ENCODE measurements at places on chromosomes 2 and 18. TPM values are rescaled to one million over a fixed set of nuclear protein-coding genes. Genes with fewer than 3 reads are reported as not detected.

DNA sequence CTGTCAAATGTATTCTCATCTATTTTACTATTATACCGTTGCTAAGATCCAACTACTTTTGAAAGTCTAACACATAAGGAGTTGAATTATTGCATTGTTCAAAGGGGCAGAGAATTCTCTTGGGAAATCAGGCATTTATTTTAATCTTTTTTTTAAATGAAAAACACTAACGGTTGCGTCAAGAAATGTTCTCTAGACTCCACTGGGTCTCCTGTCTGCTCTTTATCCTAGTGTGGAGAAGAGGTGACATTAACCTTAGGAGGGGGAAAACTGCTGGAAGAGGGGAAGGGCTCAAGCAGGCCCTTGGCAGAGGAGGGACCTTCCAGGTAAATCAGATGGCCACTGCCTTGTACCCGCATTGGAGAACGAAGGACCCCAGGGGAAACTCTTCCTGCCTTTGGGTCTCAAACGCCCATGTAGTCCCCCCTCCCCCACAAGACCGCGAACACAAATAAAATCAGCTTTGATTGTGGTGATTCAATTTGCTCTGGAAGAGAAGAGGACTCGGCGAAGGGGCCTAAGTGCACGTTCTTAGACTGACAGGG, 1.1 kb upstream of the APCDD1 start:
- DNase-seq: peak; percentile 55

- no peak for DNase-seq
Observed at GRCh38 chr18:51340332-51340731, 142.9 kb upstream of the MEX3C start.

DNA sequence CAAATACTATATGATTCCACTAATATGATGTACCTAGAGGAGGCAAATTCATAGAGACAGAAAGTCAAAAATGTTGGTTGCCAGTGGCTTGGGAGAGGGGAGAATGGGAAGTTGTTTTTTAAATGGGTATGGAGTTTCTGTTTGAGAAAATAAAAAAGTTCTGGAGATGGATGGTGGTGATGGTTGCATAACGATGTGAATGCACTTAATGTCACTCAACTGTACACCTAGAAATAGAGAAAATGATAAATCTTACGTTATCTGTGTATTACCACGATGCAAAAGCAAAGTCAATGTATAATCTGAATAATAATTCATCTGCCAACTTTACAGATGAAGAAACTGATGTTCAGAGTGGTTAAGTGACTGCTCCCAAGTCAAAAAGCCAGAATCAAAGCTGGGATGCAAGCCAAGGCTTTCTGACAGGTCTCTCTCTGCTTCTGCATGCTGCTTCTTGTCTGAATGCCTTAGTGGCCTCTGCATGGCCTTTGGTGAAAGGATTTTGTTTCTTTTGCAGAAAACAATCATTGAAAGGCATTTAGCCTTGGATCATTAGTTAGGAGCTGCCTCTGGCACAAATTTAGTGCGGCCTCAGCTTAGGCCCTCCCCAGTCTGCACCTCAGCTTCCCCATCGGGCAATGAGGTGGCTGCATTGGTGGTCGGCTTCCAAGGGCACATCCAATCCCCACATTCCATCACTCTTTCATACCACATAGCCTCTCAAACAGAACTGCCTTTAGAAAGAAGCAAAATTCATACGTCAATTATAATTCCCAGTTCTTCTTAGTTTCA, 46.5 kb upstream of the MYCN start:
- no peak for DNase-seq

DNA sequence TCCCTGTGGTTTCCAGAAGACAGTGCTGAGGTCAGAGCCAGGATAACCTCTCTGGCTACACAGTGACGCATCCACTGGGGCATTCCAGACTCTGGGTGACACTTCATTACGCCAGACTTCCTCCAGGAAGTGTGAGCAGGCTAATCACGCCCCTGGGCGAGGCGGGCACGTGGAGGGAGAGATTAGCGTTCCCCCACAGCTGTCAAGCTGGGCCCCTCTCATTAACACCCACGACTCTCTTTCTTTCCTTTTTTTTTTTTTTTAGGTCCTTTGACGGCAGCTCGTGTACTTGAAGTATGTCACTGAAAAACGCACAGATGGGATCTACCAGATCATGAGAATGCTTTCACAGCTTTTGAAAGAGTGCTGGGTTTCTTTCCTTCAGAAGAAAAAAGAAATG, 274.6 kb downstream of the AFF3 start:
- DNase-seq: no peak

DNA sequence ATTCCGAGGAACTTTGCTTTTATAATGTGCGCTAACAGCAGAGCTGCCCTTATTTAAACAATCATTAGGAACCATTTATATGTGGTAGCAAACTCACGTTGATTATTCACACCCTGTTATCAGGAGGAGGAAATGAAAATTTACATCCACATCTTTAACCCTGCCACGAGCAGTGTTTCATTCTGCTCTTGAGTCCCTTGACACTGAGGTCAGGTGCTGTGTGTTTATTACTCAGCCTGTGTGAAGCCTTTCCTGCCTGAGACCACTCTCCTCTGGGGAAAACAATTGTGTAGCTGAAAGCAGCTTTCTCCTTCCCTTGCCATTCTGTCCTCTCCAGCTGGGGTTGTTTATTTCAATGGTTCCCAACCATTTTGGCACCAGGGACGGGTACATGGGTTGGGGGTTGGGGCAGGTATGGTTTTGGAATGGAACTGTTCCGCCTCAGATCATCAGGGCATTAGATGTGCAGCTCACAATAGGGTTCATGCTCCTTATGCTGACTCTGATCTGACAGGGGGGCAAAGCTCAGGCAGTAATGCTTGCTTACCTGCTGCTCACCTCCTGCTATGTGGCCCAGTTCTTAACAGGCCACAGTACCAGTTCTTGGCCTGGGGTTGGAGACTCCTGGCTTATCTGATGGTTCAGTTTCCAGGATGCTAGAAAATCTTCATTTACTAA, 651.1 kb downstream of the TDRD15 start:
- DNase-seq: no peak

GRCh38 chr2:226791056-226791486, 8.5 kb downstream of the IRS1 start:
- DNase-seq: peak; percentile 72

DNA sequence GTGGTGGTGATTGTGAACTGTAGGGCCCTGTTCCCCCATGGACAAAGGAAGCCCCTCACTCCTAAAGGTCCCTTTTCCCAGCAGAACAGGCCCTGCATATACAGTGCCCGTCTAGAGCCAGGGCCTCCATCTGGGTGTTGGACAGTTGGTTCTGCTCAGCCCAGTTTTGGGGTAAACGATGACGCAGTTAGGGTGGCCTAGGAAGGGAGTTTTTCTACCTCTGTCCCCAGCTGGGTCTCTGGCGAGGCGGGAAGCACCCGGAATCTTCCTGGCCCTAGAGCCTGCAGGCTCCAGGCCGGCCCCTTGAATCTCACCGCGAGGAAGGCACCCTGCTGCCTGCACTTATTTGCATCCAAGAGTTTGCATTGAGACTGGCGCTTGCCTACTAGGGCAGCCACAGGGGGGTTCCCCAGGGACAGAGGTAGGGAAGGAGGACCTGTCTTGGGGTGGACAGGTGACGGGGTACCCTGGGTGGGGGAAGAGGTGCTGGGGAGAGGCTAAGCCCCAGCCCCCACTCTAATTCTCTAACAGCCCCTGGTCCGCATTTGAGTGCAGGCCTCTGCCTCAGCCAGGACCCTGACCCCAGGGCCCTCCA, 529 bp upstream of the MTA3 start:
- peak; percentile 37 for DNase-seq

- peak; percentile 41 for DNase-seq
Observed at GRCh38 chr2:231124838-231125568, at the start of gene HTR2B. Gene HTR2B (minus strand): TSS chr2:231125042. CDS start chr2:231123764, 1,278 bp downstream.

- DNase-seq: no peak
Observed at GRCh38 chr2:192098814-192099491, 95.8 kb downstream of the TMEFF2 start.

DNA sequence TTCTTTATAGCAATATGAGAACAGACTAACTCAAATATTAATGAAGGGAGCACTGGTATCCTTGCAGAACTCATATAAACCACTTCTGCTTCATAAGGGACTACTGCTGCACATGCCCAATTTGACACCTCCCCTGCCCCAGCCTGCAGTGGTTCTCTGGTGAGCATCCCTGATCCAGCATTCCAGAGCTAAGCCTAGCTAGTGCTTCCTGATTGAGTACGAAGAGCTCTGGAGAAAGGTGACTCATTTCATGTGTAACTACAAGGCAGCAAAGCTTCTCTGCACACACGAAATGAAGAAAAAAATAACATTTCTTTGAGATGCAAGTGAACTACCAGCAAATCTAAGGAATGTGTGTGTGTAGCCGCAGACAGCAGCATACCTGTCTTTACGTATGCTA, 22.8 kb upstream of the ADNP2 start:
- no peak for DNase-seq

TCF4 gene
- 128 TPM for total RNA-seq

DNA sequence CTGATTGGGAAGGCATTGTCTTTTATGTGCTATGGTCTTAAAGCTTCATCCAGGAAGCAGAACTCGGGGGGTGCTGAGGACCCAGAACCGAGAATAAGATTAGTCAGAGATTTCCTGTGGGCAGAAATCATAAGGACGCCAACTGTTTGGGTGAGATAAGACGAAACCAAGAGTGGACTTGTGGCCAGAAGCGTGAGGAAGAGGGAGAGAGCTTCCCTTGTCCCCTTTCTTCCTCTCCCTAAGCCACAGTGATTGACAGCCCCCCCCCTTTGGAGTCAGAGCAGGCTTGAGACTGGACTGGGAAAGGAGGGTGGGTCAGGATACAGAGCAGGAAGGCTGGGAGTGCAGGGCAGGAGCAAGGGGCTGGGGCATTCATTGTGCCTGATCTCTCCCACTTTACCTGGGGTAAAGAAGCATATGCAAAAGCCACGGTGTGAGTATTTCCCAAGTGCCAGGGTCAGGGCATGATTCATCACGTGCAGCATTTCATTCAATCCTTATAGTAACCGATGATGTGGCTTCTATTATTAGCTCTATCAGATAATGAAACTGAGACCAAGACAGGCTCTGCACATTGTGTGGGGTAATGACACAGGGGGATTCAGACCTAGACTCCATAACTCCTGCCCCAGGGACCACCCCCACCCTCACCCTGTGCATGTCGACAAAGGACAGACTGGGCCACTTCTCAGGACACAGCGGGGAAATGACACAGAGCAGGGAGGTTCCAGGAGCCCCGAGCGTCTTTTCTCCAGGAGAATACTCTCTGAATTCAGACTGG, 3.0 kb upstream of the IL1RN start:
- no peak for DNase-seq

GRCh38 chr2:263774-264492, at the start of gene SH3YL1:
Gene SH3YL1 (minus strand): TSS chr2:264032. CDS start chr2:263984, 48 bp downstream.
- no peak for DNase-seq

RUFY4 gene
- not detected for total RNA-seq

GRCh38 chr2:6927186-6927585, 10.0 kb downstream of the RNF144A start:
- no peak for DNase-seq

DNA sequence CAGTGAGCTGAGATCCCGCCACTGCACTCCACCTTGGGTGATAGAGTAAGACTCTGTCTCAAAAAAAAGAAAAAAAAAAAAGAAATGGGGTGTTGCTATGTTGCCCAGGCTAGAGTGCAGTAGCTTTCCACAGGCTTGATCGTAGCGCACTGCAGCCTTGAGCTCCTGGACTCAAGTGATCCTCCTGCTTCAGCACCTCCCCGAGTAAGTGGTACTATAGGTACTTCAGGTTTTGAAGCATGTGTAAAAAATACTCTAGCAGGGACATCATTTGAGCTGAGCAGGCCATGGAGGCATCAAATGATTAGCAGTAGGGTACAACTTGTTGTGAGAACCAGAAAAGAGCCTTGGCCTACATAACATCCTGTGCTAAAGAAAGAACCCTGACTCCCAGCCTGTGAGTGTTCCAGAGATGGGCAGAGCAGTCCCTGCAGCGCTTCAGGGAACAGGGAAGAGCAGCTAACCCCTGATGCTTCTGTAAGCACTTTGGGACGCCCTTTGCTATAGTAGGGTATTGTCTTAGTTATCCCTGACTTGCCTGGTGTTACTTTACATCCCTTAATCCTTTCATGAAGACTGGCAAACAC, 119.1 kb downstream of the NEDD4L start:
- DNase-seq: no peak

RBM43 gene
- total RNA-seq: 18.5 TPM

DNA sequence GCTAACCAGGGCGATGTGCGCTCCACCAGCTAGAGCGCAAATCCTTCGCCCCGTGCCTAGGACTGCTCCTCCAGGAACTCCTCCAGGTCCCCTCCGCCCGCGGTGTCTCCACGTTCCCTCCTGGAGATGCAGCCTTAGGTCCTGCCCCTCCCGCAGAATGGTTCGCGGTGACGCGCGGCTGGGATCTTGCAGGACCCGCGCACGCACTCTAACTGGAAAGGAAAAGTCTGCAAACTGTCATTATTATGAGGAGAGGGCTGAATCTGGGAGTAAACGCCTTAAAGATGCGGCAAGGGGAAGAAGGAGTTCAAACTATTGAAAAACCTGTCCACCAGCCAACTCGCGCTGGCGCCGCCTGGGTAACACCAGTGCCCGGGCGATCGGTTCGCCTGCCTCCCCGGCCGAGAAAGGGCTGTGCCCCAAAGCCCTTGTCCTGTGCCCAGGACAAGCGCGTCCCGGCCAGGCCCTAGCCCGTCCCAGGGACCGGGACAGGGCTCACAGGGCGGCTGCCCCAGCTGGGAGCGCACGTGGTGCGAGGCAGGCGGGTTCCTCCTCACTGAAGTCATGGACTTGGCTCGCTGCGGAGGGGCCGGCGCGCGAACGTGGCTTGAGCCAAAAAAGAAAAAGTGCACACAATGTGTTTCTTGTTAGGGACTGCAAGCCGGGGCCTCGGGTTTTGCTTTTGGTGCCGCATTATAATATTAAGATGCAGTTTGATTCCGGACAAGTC, 5.5 kb upstream of the ID2 start:
- peak; percentile 90 for DNase-seq

DNA sequence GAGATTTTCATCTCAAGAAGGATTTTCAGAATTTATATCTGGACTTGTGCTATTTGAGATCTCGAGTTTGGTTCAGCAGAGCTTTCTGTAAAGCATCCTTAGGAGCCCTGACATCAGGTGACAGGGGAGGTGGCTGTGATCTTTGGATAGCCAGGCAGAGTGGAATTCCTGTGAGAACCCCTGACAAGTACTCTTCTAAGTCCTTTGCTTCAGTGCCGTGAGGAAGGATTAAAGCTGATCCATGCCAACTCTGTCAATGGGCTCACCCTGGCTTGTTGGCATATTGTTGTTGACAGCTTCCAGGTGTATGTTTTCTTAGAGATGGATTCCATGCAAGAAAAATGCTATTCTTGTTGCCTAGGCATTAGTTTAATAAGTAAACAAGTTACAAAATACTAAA, 38.0 kb upstream of the NFE2L2 start:
- DNase-seq: no peak

GRCh38 chr2:231604101-231604684, 11.5 kb downstream of the TEX44 start:
- peak; percentile 76 for DNase-seq

TMEM150A gene
- total RNA-seq: 7.8 TPM

FAM124B gene
- 5.7 TPM for total RNA-seq

GRCh38 chr2:78293768-78294167, 731.7 kb upstream of the REG3G start:
- DNase-seq: no peak

GRCh38 chr2:240179186-240179815, 38.8 kb upstream of the OTOS start:
- no peak for DNase-seq

ZNF804A gene
- total RNA-seq: 0.27 TPM

GRCh38 chr2:3667151-3667631, 9.2 kb downstream of the ALLC start:
- no peak for DNase-seq

GRCh38 chr18:79644006-79644665, 35.5 kb upstream of the CTDP1 start:
- DNase-seq: peak; percentile 55

Measured in uterus (tissue), 4 donors.